ENCODE measurements at places on chromosomes 6 and 20.

GRCh38 chr6:44789806-44790205 is 402.3 kb downstream of the CDC5L start:
- DNase-seq, result no peak

DNA sequence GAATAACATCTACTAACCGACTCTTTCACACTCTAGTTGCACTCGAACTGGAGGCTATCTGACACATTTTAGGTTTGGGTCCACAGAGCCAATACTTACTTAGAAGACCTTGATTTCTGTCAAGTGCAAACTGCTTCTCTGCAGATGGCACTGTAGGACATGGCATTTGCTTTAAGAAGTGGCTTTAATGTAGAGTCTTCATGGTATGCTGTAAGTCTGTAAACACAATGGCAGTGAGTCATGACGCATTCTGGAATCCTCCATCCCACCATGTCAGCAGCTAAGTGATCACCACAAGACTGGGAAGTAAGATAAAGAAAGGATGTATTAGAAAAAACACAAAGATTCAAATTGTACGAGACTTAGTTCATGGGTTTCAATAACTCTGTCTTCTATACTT is 377.0 kb upstream of the NOX3 start:
- DNase-seq, result no peak

DNA sequence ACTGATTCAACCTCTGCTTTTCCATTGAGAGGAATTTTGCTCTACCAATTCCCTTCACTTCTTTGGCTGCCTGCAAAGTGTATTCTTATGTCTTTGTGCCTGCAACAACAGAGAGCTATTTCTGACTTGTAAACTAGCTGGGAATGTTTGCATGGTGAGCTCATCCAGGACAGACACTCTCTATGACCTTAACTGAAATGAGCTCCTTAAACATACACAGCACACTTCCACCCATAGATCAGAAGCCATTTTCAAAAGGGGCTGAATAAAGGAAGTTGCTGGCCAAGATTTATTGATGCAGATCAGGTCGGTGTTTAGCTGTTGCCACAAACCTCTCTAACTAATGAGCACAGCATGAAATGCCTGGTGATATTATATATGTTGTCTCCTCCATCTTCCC is 377.7 kb downstream of the BTBD9 start:
- no peak for DNase-seq

DNA sequence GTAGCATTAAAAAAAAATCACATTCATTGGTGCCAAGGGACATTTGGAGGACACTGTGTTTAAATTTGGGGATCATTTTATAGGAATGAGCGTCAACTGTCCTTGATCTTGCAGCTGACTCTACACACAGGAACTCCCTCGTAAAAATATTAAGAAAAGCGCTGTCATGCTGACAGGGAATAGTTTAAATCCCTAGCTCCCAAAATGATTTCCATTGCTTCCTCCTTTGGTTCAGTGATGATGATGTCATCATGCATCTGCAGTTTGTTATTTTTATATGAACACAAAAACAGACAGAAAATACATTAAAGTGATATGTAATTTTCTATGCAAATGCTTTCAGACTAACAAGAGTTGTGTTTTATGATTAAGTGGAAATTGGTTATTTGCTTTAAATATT is 275.6 kb downstream of the BTBD9 start:
- DNase-seq, result no peak

- no peak for DNase-seq
These were observed 1.3 kb downstream of the NOP56 start for GRCh38 chr20:2653556-2654383.

DNA sequence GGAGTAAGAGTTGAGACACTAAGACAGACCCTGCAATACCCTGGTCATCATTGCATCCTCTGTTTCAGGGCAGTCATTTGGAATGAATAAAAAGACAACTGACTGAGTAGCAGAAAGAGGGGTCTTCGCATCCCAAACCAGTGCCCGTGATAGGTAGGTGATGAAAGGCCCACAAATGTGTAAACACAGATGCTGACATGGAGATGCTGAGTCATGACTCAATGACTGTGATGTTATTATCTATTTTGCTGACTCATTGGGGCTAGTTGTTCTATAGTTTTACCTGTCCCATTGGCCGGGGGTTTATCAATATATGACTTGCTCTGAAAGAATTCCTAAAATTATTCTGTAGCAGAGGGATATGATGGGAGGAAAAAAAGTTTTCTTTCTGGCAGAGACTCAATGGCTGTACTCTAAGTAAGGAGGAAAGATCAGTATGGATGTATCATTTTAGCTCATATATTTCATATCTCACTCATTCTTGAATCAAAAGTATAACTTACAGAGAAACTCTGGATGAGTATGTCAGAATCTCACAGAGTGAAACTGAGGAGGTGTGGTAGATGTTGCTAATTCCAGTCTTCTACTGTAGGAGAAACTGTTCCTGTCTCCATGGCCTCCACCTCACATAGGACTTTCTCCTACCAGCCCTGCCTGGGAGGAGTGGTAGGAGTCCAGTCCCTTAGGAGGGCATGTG is 119.9 kb upstream of the PREP start:
- no peak for DNase-seq

DNA sequence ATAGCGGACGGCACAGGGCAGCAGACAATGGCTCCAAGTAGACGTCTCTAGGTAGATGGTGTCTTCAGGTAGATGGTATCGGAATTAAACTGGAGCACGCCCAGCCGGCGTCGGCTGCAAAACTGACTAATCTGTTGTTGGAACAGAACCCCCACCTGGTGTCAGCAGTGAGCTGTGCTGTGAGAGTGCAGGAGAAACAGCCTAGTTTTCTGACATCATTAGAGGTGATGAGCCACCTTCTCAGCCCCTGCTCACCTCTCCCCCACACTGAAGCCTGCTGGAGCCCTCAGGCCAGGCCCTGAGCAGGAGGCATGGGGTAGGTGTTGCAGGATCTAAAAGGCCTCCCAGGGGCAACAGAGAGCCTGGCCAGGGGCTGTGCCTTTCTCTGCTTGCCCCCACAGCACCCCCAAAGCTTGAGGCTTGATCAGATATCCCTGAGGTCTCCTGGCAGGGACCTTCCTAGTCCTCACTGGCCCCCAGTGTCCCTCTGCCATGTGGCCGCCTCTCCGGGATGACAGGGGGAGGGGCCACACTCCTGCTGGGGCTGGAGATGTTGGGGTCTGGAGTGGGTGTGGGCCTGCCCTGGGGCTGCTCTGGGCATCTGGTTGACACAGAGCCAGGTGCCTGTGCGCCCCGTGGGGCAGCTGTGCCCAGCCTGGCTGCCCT is 6.9 kb upstream of the HELZ2 start:
- DNase-seq, result peak; percentile 81

DNA sequence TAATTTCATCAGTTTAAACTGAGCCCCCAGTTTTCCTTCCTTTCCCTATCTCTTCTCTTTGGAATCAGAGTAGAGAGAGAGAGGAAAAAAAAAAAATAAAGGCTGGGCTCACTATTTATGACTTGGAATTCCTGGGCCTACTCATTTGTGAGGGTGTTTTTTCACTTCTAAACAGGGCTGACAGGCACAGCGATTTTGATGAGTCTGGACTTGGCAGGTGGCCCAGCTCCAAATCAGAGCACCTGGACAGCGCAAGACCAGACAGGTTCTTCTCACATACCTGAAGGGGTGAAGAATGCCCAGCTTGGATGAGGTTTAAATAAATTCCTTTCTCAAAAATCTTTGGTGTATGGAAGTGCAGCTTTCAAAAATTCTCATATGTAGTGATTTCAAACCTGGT is 122.2 kb downstream of the KIF13A start:
- no peak for DNase-seq

- no peak for DNase-seq
These were observed 113.5 kb downstream of the FAXC start for GRCh38 chr6:99236010-99236409.

GRCh38 chr6:90136176-90136575 is 160.5 kb downstream of the BACH2 start:
- DNase-seq, result no peak

DNA sequence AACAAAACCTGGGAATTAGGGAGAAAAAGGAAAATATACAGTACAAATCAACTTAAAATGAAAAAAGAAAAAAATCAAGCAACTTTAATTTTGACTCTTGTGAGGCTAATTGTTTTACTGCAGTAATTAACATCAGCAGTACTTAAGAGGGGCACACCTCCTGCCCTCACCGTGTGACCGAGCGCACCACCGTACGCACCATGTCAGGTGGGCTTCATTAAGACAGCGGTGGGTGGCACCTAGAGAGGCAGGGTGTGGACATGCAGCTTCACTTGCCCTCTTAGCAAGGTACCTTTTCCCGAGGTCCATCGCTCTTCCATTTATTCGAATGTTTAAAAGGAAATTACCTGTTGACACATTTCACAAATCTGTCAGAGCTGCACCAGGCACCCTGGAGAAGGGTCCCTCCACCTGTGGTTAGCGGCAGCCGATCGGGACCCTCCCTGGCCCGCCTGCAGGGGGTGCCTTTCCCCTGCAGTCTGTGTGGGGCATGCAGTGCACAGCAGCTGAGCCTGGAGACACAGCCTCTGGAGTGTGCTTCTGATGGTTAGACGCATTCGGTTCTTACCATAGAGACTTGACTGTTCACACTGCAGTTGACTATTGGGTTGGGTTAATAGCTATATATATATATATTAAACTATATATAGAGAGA is 184.1 kb downstream of the TMEM242 start:
- DNase-seq, result no peak

GRCh38 chr20:57653546-57653900 is 33.3 kb upstream of the ZBP1 start:
- peak; percentile 17 for DNase-seq

GRCh38 chr6:164085091-164086075 is 670.9 kb downstream of the QKI start:
- no peak for DNase-seq

DNA sequence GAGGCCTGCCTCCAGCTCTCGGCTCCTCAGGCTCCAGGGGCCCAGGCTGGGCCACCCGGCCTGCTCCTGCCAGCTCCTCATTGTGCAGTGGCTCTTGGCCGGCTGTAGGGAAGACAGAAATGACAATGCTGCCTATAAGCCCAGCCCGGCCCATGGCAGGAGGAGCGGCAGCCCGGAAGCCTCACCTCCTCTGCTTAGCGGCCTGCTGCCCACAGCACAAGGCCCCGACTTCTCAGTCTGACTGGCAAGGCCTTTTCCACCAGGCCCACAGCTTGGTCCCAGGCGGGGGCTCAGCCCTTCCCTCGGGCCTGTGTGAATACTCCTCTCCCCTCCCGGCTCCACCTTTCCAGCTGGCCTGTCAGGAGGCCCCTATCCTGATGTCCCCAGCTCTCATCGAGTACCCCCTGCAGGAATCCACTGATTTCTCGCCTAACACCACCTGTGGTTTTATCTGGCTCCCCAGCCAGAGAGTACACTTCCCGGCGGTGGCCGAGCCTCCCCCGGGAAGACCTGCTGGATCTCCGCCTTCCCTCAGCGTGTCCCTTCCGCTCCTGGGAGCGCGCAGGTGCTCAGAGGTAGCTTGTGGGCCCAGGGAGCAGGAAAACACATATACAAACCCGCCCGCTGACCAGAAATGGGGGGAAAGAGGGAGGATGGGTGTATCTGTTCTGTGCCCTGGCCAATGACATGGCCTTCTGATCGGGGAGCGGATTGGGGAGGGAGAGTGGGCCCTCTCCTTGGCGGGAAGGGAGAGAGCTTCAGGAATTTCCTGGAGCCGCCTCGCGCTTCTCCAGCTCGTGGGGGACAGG is 963 bp downstream of the DDRGK1 start:
- peak; percentile 58 for DNase-seq

DNA sequence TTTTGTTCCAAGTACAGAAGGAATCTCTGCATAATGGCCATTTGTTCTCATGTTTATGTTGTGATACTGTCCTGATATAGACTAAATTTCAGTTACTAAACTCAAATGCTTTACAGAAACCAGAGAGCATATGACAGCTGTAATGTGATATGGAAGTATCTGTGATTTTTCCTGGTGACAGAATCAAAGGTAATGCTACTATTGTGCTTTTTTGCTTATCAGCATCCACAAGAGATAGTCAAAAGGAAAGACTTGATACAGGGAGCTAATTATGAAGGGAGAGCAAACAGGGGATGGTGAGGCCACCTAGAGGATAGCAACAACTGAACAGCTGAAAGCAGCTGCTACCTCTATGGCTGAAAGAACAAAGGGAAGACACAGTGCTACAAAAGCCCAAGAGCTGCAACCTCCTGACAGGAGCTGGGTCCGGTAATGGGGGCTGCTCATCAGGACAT is 181.4 kb downstream of the PHF3 start:
- no peak for DNase-seq

- peak; percentile 40 for DNase-seq
These were observed at the start of gene FOXO3 for GRCh38 chr6:108560463-108561308. TSS of gene FOXO3 (plus strand) at chr6:108560917. CDS start at chr6:108561209, 292 bp downstream.

- peak; percentile 74 for DNase-seq
These were observed 40.5 kb downstream of the PIM1 start for GRCh38 chr6:37210313-37210968.

GRCh38 chr20:23152308-23152892 is 66.3 kb upstream of the CD93 start:
- no peak for DNase-seq

DNA sequence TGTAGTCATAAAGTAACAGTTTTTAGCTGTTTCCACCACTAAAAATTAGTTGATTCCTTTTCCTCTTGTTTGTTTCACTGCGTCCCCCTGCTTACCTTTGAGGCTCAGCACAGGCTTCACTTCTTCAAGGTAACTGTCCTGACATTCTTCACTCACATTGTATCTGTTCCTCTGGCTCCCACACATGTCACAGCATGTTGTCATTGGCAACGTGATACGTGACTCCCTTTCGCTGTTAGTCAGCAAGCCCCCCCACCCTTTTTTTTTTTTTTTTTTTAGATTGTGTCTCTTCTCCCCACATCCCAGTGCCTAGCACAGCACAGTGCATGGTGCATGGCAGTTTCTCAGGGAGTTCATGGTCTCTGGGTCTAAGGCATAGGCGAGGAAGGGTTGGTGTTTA is 13.3 kb downstream of the VAPB start:
- DNase-seq, result no peak

- DNase-seq, result no peak
These were observed 119.3 kb downstream of the BMP7 start for GRCh38 chr20:57147185-57147584.

DNA sequence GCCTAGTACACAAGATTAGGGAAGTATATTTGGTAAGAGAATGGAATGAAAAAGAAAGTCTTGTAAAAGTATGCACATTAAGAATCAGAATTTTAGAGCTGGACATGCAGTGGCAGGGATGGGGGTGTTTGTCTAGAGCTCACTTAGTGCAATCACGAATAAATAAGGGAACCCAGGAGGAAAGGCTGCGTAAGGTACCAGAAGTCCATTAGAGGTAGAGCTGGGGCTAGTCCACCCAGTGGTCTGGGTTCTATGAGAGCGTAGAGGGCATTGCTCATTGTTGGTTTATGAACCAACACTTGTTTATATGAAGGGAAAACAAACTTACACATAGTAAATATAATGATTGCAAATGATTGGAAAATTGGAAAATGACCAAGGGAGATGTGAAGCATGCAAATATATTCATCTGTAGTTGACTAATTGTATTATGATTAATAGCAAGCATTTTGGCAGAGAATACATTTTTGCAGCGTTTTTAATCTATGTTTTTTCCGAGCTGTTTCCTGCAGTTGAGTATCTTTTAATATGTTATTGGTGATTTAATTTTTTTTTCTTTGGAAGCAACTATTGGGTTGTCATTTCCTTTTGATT is 3.2 kb downstream of the CDC40 start:
- no peak for DNase-seq
